Left renal pelvis (tissue), 4 donors: ENCODE measurements at places on chromosomes 3 and 15. TPM values are rescaled to one million over a fixed set of nuclear protein-coding genes. Genes with fewer than 3 reads are reported as not detected.

RASL12 gene
- 6.9 TPM for polyA plus RNA-seq

SETMAR gene
- 32.4 TPM for polyA plus RNA-seq

DVL3 gene
- 61.4 TPM for polyA plus RNA-seq

GPR62 gene
- 0.57 TPM for polyA plus RNA-seq

PARP15 gene
- polyA plus RNA-seq: 0.47 TPM

TERC gene
- 0.59 TPM for polyA plus RNA-seq

PRR20G gene
- not detected for polyA plus RNA-seq

ZNF80 gene
- polyA plus RNA-seq: not detected

UBE2E2 gene
- 67.1 TPM for polyA plus RNA-seq

GOLGA8J gene
- 0.59 TPM for polyA plus RNA-seq

SLC7A14 gene
- polyA plus RNA-seq: 2.3 TPM

CHRNA7 gene
- 16.3 TPM for polyA plus RNA-seq

IGDCC3 gene
- 4.1 TPM for polyA plus RNA-seq
